AG09319 (cell line): ENCODE measurements at places on chromosomes 1 and 21.

- DNase-seq = no peak
Observed at GRCh38 chr1:28037206-28037605, 51.2 kb downstream of the EYA3 start.

DNA sequence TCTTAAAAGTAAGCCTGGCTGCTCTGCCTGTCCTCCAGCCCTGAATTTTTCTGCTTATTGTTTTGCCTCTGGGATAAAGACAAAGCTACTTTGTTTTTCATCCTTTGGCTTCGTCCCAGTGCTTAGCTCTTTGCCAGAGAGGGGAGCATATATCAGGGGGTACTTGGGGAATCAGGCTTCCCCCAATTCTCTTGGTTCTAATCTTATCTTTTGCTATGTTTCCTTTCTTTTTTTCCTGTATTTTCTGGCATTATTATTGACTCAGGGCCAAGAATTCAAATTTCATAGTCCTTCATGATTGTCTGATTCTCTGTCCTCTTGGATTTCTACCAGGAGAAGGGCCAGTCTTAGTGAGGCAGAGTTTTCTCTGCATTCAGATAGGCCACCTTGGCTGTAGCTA lies 51.2 kb downstream of the GIPC2 start:
- DNase-seq = no peak

DNA sequence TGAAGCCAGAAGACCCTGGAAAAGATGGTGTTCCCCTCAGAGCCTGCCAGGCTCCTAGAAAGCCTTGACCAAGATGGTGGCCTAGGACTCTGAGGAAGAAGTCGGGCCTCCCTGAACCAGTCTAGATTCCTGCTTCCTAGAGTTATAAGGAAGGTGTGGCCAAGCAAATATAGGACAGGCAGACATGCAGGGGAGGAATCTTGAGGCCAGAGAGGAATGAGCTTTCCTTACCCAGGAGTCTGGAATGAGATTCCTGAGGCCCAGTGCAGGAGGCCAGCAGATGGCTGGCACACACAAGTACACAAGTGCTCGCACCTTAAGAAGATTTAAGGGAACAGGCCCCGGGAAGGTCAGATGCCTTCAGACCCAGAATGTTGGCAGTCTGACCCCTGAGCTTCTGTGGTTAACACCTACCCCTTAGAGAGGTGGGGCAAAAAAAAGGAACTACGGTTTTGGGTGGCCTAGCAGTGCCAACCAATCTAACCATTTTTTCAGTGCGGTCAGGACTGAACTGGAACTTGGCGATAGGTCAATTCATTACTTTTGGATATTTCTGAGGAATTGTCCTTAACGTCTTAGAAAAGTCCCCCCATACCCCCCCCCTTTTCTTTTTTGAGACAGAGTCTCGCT lies 73.3 kb downstream of the MDM4 start:
- DNase-seq = no peak

DNA sequence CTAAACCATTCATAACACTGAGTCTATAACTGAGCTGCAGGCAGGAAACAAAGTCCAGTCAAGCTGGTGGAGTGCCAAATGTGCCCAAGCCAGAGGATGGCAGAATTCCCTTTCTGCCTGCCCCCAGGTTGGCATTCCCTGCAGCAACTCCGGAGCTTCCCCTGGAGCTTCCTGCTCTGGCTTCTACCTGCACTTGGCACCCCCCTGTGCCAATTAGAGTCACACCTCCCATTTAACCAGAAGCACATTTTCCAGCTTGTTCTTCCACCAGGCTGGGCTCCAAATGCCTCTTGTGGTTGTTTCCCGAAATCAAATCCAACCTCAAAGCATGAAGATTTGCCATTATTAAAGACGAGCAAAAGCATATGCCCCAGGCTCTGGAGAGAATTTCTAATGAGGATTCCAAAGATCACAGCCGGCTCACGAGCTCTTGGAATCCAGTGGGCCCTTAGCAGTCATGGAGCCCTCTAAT lies 294.5 kb downstream of the RRAGC start:
- no peak for DNase-seq

GRCh38 chr1:168148916-168149315 lies 12.2 kb upstream of the GPR161 start:
- DNase-seq = no peak

DNA sequence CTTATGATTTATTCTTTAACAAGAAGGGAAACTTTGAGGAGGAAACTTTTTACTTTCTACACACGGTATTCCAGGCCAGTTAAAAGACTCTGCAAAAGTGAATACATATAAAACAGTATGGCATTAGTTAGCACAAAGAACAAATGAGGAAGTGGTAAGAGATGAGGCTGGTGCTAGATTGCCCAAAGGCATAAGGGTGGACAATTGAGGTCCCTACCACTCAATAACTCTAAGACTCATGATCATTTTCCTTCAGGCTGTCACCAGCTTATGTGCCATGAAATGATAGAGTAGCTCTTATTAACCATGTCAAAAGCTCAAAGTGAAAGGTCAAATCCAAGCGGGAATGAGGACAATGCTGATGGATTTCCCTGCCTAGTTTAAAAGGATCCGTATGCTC lies 124.5 kb downstream of the TBX15 start:
- no peak for DNase-seq

- no peak for DNase-seq
Observed at GRCh38 chr1:232883992-232884661, 66.3 kb upstream of the NTPCR start.

DNA sequence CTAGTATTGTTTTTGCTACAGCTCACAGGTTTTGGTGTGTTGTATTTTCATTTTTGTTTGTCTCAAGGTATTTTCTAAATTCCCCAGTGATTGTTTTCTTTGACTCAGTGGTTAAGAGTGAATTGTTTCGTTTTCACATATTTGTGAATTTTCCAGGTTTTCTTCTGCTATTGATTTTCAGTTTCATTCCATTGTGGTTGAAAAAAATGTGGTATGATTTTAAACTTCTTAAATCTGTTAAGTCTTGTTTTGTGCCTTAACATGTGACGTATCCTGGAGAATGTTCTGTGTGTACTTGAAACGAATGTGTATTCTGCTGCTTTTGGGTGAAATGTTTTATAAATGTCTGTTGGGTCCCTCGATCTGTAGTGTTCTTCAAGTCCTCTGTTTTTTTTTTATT lies 117.9 kb downstream of the KIF26B start:
- DNase-seq = no peak

- no peak for DNase-seq
Observed at GRCh38 chr21:29418813-29419212, 120.1 kb downstream of the BACH1 start.

DNA sequence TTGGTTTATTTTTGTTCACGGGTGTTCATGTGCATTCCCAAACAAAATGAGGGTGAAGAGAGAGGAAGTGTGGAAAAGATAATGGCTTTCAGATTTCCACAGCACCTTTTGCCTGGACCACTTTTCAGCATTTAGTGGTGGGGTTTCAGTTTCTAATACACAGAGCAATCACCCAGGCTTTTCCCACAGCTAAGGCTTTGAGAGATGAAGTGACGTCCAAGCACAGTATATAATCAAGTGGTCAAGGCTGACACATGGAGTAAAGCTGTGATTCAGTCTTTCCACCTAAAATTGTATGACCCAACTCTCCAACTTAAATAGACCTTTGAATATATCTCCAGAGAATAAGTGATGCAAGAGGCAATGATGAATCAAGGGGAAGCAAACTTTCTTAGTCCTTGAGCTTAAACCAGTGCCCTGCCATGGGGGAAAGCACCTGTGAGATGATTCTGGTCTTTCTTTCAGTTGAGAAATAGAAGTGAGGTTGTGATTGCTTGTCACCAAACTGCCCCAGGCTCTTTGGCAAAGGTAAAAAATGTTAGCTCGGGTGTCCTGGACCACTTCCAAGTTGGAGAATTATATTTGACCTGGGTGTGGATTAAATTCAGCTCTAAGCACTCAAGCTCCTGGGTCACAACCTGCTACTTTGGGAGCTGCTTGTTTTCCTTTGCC lies 2.4 kb upstream of the PIK3R3 start:
- DNase-seq = peak; percentile 39

DNA sequence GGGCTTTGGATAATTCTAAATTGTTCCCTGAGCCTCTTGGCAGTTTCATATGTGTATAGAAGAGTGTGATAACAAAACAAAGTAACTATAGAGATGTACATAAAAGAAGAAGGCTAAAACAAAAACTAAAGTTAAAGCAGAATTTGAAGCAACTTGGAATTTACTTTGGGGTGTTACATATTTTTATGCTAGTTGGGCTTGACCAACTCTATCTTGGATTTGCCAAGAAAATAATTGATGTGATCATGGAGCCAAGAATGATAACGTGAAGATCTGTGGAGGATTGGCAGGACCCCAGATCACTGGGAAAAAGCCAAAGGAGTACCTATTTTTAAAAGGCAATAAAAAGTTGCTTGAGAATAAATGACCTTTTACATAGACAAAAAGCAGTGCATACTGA lies 206.9 kb downstream of the LMO4 start:
- DNase-seq = no peak

- no peak for DNase-seq
Observed at GRCh38 chr1:13541435-13542215, 27.8 kb upstream of the LRRC38 start.

- no peak for DNase-seq
Observed at GRCh38 chr21:41031701-41032220, 136.2 kb upstream of the BACE2 start.

- DNase-seq = no peak
Observed at GRCh38 chr1:208111646-208112190, 132.5 kb downstream of the PLXNA2 start.

GRCh38 chr1:38045401-38046332 lies 926 bp downstream of the POU3F1 start:
- no peak for DNase-seq

GRCh38 chr1:178060789-178061556 lies 32.9 kb upstream of the RASAL2 start:
- DNase-seq = peak; percentile 46

DNA sequence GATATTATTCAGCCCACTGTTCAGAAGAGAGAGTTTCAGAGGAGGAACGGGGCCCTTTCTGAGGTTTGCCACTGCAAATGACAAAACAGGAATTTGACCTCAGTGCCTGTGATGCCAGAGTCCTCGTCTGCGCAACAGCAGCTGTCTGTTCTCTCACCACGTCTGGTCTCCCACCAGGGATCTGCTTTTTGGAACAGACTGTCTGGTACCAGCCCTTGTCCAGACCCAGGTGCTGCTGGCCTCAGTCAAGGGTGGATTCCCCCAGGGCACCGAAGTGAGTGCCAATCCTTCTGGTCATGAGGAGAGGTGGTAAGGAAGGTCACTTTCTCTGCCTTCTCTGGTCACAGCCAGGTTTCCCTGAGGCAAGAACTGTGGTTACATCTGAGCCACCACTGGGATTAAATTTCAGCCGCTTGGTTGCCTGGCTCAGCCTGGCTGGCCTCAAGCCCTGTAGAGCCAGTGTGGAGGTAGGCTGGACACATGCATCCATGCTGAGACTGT lies 2.3 kb upstream of the BCAN start:
- no peak for DNase-seq

- DNase-seq = no peak
Observed at GRCh38 chr1:174352117-174352516, 95.6 kb upstream of the GPR52 start.
